Neural progenitor cell (in vitro differentiated cells): ENCODE measurements at places on chromosomes 5 and 9.

DNA sequence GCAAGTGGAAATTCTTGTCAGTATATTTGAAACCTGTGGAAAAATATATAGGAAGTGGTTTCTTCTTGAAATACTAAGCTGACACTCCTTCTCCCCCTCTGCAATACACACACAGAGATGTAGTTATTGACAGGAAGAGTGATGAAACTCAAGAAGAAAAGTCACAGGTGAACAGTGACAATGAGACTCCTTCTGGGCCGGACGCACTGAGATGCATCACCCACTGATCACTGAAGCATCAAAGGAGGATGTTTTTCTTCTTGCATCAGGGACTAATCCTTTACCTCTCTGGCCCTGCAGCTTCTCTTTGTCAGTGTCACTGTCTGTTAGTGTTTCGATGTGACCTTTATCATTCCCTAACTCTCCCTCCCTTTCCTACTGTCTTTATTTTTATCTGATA is 1864.2 kb upstream of the C9orf72 start:
- no peak for DNase-seq

DNA sequence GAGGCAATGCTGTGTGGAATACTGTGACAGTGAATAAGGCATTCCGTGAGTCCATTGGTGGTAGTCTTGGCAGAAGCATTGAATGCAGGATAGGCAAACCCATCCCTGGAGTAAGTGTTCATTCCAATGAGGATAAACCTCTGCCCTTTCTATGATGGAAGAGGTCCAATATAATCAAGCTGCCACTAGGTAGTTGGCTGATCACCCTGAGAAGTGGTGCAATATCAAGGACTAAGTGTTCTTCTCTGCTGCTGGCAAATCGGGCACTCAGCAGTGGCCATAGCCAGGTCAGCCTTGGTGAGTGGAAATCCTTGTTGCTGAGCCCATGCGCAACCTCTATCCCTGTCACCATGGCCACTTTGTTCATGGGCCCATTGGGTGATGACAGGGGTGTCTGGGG is 70.1 kb downstream of the FBXO4 start:
- no peak for DNase-seq

GRCh38 chr5:83509540-83509939 is 38.0 kb downstream of the VCAN start:
- DNase-seq: peak; percentile 9

DNA sequence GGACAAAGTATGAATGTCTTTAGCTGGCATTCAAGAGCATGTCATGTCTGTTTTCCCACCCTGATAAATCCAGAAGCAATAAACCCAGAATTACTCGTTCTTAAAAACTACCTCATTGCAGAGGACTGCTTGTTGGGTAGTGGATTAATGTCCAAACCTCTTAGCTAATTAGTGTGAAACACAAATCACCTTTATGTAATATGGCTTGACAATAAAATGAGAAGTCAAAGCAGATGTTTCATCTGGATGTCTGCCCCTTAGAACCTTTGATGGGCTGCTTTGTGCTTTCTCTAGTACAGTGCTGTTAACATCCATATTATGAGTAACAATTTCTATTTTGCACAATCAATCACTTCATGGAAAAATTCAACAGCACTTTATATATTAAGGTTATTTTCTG is 149.1 kb upstream of the TUT7 start:
- DNase-seq: no peak
